ENCODE measurements at places on chromosomes 1 and 21.

- no peak for DNase-seq
Observed at GRCh38 chr21:15795533-15795932, 65.8 kb downstream of the USP25 start.

DNA sequence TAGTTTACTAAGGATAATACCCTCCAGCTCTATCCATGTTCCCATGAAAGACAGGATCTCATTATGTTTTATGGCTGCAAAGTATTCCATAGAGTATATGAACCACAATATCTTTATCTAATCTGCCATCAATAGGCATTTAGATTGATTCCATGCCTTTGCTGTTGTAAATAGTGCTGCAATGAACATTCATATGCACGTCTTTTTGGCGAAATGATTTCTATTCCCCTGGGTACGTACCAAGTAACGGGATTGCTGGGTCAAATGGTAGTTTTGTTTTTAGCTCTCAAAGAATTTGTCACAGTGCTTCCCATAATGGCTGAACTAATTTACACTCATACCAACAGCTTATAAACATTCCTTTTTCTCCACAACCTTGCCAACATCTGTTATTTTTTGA lies 750.9 kb downstream of the BRINP3 start:
- no peak for DNase-seq

DNA sequence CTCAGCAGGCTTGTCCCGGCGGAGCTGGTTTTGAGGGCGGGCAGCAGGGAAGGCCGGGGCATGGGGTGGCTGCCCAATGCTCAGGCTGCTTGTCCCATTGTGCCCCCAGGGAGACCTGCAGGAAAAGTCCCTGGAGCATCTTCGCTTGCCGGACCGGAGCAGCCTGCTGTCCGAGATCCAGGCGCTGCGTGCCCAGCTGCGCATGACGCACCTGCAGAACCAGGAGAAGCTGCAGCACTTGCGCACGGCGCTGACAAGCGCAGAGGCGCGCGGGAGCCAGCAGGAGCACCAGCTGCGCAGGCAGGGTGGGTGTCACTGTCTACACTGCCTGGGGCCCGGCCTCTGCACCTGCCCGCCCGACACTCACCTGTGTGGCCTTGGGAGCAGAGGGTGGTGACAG lies 30.4 kb upstream of the DIP2A start:
- no peak for DNase-seq

- peak; percentile 21 for DNase-seq
Observed at GRCh38 chr1:211511947-211512346, 20.0 kb upstream of the RD3 start.

DNA sequence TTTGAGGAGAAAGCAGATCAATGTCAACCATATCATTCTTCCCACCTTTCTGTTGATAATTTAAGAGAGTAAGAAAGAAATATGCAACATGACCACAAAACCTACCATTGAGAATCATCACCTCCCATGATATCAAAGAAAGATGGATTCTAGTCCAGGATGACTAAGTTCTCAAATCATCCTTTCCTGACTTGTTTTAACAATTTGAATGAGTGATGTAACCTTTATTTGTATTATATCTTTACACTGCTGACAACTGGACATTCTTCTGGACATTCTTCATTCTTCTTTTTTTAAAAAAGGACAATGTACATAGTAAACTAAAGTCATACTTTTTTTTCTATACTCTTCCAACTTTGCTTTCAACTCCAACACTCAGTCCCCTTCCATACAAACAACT lies 9.5 kb downstream of the PSMB4 start:
- no peak for DNase-seq

- DNase-seq: peak; percentile 62
Observed at GRCh38 chr1:117284399-117285215, 73.9 kb upstream of the VTCN1 start.

GRCh38 chr1:218284377-218284916 lies 646 bp upstream of the RRP15 start:
- no peak for DNase-seq

DNA sequence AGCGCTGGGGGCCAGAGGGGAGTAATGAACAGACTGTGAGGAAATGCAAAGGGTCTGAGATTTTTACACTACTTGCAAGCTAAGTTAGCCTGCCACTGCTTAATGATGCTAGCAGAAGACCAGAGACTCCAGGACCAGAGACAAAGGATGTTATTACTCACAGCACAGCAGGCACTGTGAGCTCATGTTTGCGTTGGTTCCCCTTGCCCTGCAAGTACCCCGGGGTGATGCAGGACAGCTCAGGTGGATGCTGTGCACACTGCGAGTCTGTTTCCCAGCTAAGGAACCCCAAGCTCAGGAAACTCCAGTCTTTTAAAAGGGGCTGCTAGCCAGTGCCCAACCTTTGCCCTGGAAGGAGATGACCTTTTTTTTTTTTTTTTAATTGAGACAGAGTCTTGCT lies 1.2 kb downstream of the FHAD1 start:
- no peak for DNase-seq

GRCh38 chr21:45387506-45387905 lies 17.5 kb upstream of the COL18A1 start:
- DNase-seq: no peak

DNA sequence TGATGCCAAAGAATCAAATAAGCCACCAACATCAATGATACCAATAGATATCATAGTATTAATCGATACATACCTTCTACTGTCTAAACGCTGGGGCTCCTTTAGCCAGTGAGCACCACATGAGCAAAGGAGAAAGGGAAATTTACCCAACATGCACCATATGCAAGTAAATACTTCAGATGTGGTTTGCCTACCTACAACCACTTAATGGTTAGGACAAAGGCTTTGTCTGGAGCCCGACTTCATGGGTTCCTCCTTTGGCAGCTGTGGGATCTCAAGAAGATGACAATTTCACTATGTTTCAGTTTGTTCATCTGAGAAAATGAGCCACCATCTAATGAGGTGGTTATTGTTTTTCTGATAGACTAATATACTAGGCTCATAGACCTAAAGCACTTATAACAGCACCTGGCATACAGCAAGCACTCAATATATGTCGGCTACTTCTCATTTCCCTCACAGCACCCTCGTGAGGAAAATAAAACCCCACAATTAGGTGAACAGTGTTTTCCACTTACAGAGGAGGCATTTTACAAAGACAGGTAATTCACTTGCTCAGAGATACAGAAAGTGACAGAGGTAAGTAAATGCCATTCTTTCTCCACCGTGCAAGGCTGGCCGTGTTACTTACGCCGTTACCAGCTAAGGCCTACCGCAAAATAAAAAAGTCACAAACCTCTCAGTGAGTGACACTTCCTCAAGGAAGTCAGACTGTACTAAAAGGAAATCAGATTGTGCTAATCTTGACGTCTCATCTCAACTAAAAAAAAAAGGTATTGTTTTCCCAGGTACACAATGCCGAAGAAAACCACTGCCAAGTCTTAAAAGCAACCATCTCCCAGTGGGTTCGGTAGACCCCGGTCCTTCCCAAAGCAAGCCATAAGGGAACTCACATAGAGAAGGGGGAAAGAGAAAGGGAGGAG lies 1.6 kb downstream of the TTC13 start:
- no peak for DNase-seq

DNA sequence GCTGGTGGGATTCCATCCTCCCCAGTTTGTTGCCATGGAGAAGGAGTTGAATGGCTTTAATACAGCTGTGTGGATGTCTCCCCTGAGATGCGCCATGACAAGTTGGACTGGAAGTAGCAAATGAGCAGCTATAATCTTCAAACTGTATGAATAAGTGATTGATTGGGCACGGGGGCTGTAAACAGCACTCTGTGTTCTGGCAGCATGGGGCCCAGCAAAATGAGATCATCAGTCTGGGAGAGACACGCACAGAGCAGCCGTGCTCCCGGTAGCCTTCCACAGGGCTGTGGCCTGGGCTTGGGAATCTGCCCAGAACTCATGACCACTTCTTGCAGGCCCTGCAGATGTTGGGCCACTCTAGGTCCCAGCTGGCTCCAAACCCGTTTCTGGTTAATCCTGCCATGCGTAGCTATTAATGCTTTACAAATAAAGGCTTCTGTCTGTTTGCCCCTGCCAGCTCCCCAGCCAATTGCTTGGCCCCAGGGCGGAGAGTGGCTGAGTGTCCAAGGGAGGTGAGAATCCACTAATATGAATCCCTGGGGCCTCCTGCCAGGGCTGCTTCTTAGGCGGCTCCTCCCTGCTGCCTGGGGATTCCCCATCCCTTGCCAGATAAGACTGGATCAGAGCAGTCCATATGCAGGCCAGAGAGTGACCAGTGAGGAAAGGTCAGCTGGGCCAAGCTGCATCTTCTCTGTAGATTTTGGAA lies 642.9 kb downstream of the AJAP1 start:
- DNase-seq: no peak

- peak; percentile 20 for DNase-seq
Observed at GRCh38 chr1:20974069-20974468, 187.0 kb upstream of the HP1BP3 start.

All from fibroblast of gingiva (primary cell).